Activated CD8-positive, alpha-beta memory T cell treated with anti-CD3 and anti-CD28 coated beads for 48 hours (primary cell): ENCODE measurements at places on chromosomes 12 and 14.

DNA sequence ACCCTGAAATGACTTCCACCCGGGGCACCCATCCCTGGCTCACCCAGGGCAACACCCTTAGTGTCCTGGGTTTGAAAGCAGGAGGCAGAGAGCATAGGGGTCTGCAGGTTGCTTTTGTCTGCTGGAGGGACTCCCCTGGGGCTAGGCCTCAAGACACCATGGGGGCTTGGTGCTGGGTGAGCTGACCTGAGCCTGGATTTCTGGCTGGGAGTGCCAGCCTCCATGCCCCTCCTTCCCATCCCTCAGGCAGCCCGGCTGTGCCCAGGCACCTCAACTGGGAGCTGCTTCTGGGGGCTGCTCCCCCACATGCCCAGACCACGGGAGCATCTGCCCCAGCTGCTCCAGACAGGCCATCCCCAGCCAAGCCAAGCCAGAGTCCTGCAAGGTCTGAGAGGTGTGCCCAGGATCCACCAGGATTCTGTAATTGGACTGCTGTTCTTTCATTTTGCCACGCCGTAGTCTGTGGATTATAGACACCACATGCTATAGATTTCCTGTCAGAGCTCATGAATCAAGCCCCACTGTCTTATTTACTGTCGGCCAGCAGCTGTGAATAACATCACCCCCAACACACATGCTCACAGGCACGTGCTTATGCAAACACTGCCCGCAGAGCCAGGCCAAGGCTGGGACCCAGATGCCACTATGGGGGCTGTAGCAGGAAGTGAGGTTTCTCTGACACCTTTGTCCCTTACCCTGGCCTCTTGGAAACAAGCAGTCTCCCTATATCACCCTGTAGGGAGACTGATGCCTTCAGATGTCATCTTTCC is 29.4 kb upstream of the ESRRB start:
- no peak for DNase-seq

DNA sequence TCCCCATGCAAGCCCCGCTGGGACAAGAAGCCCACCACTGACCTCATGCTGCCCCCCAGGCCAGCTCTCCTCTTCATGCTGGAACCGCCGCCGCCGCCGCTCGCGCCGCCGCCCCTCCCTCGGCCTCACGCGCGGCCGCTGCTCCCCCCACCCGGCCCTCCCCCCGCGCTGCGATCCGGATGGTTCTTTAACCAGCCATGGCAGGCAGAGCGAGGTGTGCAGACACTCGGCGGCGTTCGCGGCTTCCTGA is at the start of gene DCAF5:
Gene DCAF5 (minus strand): TSS at position 218 of the 250 bp plus-strand sequence. CDS start 141 bp downstream, at position 77.
- no peak for DNase-seq

DNA sequence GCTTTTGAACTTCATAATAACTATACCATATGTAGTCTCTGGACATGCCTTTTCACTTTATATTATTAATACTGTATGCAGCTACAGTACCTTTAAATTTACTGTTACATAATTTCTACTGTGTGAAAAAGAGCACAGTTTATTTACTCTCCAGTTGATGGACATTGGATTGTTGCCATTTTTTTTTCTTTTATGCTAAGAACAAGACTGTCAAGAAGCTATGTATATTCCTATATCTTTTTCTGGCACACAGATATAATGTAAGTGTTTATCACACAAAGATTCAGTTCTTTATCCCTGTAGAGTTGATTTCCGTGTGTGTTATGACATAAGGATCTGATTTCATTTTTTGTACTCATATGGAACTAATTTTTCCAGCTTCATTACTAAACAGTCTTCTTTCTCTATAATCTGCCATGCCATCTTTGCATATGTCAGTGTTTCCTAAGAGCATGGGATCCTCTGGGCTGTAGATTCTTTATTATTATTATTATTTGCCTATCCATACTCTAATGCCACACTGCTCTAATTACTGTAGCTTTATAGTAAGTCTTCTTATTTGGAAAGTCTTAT is 593.0 kb upstream of the ATP2B1 start:
- DNase-seq: no peak

GRCh38 chr14:35349496-35350365 is 54.8 kb downstream of the NFKBIA start:
- no peak for DNase-seq

- no peak for DNase-seq
Measured at GRCh38 chr14:29558516-29558915, 369.1 kb downstream of the PRKD1 start.

DNA sequence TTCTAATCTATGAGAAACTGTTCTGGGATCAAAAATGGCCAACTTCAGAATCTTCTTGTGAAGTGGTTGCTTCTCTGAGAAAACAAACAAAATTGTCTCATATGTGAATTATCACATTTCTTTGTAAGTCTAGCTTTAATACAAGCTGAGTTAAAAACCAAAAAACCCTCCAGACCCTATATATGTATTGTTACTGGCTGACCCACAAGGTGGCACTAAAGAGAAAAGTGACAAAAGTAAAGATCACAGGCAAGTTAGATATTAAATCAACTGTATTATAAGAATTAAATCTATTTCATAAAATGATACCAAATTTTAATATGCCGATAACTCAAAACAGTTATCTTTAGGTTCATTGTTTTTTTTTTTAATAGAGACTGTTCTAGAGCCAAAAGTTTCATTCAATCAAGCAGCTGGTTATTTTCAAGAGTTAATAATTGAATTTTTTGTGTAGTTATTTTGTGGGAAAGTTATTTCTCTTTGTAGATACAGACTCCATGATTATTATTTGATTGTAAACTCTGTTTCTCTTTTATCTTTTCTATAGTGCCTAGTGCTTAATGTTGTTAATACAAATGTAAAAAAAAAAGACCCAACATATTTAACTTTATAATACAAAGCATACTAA is 7.5 kb upstream of the TRHDE start:
- DNase-seq: no peak

- no peak for DNase-seq
Measured at GRCh38 chr12:52914576-52915121, 9.8 kb upstream of the KRT8 start.

- no peak for DNase-seq
Measured at GRCh38 chr14:65195042-65195719, 92.9 kb upstream of the MAX start.

DNA sequence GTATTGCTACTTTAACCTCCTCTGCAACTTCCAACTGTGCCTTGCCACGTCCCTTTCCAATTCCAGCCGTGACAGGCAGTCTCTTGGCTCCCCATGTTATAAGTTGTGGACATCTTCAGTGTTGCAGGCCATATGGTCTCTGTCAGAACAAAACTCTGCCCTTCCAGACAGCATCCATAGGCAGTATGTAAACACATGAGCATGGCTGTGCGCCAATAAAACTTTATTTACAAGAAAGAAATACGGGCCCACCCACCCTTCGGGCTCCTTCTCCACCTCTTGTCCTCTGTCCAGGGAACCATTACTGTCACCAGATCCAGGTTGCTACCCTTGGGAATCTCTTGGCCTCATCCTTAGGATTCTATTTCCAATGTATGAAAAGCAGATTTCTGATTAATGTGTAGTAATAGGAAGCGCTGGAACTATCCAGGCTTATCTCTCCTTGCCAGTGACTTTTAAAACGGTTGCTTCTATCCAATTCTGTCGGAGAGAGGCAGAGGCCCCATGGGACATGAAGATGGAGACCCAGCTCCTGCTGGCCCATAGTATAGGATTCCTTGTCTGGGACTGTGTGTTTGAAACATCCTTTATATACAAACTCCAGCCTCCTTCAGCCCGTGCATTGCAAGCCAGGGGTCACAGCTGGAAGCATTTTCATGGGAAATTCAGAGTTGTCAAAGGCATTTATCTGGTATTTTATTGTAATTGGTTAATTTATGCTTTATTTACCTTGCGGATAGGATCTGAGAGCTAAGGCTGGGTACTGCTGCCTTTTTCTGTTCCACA is 114.4 kb downstream of the ZNF664 start:
- no peak for DNase-seq

- peak; percentile 79 for DNase-seq
Measured at GRCh38 chr12:57001448-57001906, 4.9 kb downstream of the ZBTB39 start.

- no peak for DNase-seq
Measured at GRCh38 chr12:121570467-121571283, 10.1 kb downstream of the KDM2B start.

GRCh38 chr14:22888662-22889061 is 5.6 kb downstream of the REM2 start:
- no peak for DNase-seq

GRCh38 chr14:58832095-58832521 is 194.3 kb downstream of the DACT1 start:
- DNase-seq: no peak

DNA sequence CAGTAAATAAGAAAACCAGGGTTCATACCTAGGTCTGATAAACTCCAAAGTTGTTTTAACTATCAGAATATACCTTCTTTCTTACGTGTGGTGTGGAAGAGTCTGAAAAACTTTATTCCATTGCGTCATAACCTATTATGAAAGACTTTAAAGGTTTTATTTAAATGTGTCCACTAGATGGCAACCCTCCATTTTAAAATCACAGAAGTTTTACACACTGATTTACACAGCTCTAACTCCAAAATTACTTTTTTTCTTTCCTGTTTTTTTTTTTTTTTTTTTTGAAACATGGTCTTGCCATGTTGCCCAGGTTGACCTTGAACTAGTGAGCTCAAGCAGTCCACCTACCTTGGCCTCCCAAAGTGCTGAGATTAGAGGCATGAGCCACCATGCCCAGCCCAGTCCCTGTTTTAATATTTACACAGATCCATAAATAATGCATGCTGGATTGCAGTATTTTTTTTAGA is 17.3 kb upstream of the TMPRSS12 start:
- no peak for DNase-seq

GRCh38 chr12:77202457-77203060 is 137.2 kb upstream of the E2F7 start:
- no peak for DNase-seq

DNA sequence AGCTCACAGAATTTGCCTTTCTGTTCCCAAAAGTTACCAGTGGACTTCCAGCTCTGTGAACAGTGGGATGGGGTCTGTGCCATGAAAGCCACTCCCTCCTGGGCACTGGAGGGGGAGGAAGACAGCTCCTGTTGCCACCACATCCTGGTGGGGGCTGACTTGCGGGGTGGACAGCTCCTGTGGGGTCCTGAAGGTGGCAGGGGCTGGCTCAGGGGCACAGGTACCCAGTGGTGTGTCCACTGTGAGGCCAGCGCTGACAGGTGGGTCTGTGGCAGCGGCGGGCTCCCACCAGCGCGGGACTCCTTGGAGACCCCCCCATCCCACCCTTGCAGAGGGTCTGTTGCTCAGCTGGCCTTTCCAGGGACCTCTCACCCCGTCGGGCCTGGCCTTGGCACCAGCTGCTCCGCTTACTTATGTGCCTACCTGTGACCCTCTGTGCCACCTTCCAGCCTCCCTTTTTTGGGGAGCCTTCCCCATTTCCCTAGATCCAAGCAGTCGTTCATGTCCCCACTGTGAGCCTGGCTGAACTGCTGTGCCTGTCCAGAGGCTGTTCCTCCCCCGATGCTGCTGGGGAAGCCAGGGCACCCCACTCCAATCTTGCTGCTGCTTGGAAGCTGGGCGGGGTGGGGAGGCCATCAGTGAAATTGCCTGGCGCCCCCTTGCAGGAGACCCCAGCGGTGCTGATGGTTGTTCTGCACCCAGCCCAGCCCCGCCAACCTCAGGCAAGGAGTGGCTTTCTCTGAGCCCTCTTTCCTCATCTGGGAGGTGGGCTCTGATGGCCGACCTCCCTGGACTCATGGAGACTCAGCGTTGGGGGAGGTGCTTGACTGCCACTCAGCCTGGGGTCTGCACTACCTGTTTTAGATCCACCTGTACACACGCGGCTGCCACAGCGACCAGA is 2.2 kb downstream of the TEDC1 start:
- no peak for DNase-seq

DNA sequence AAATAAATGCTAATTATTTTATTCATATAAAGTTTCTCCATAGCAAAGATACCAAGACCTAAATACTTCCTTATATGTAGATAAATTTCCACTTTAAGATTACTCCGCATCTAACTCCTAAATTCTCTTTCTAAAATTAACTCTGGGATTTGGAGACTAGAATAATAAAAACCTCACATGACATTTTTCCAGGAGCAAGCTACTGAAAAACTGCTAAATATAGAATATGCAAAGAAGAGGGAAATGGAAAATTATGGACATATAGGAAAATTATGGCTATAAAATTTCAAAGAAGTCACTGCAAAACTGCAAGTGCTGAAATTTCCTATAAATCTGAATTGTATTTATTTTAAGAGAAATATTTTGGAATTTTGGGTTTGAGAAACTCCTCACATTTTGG is 186.2 kb downstream of the DUSP6 start:
- no peak for DNase-seq

GRCh38 chr12:34296143-34297041 is 274.1 kb downstream of the ALG10 start:
- DNase-seq: no peak

- DNase-seq: no peak
Measured at GRCh38 chr12:7628381-7628961, 37.2 kb downstream of the APOBEC1 start.

DNA sequence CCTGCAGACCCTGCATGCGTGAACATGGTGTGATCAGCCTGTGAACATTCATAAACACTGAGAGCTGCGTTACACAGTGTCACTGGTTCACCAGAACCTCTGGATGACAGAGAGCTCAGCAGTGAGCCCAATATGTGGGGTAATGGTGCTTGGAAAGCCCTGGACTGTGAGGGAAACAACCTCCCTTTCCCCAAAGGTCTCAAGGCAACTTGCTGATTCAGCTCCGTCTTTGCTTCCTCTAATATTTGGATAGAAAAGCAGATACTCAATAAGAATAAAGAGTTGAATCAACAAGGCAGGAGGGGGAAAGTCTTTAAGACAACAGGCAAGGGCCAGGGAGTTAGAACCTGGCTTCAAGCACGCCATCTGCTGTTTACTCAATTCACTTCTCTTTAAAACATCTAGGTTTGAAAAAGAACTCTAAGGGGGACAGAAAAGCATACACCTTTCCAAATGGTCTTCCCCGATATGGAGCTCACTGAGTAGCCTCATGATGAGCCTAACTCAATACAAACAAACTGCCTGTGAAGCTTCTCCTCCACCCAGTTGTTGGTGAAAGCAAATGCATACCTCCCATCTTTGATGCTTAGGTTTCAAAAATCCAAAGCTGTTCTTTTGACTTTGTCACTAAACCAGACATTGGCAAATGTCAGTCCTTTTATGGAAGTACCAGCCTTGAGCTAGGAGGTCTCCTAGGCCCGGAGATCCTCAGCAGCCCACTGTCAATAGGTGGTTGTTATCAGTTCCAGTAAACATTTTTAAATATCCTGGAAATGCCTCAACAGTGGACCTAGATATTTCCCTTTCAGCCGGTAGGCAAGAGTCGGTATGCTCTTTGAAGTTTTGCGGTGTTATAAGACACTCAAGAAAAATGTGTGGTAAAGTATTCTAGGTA is 76.1 kb downstream of the SAMD4A start:
- DNase-seq: no peak
